HFFc6 (cell line): ENCODE measurements at places on chromosomes 7 and 10.
A peak's percentile ranks its signal among the peaks of the same experiment; 100 is the strongest.

DNA sequence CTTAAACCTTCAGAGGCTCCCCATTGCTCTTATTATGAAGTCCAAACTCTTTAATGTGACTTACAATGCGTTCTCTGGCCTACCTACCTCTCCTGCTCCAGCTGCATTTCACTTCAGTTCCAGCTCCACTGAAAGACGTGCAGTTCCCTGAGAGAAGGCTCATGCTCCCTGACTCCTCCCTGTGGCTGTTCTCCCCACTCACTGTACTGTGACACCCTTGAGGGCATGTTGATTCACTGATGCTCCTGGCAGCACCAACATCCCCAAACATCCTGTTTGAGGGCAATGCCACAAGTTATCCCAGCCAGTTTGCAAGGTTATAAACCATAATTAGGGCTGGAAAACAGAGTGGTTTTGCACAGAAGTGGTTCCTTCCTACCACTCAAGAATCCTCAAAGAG lies 111.2 kb downstream of the LSM5 start:
- no peak for DNase-seq

GRCh38 chr7:118109607-118110006 lies 74.4 kb upstream of the LSM8 start:
- DNase-seq = no peak

DNA sequence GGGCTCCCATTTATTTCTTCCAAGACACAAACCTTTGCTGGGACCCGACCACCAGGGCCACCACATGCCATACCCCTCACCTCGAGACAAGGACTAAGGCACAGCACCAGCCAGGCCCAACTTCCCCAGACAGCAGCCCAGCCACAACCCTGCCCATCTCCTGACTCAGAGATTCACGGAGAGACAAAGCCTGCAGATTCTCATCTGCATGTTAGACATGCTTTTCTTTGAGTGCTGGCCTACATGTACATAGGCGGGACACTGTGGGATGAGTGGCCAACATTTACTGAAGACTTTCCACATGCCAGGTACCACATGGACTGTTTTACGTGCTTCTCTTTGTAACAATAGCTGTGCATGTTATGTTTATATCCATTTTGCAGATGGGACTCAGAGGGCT lies 221.3 kb upstream of the ZMIZ1 start:
- DNase-seq = no peak

DNA sequence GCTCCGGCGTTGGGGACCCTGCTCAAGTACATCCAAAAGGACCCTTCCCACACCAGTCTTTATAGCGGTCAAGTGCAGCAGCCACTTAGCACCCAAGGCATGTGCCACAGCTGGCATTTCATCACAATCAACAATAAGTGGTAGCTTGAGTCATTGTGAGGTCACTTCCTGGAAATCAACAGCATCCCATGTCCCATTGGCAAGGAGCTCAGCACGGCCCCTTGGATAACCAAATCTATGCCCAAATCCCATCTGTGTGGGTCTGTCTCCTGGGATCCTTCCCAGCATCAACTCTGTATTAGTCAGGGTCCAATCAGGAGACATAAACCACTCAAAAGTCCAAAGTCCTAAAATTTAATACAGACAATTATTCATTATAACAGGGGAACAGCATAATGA lies 27.1 kb downstream of the MDH2 start:
- no peak for DNase-seq

DNA sequence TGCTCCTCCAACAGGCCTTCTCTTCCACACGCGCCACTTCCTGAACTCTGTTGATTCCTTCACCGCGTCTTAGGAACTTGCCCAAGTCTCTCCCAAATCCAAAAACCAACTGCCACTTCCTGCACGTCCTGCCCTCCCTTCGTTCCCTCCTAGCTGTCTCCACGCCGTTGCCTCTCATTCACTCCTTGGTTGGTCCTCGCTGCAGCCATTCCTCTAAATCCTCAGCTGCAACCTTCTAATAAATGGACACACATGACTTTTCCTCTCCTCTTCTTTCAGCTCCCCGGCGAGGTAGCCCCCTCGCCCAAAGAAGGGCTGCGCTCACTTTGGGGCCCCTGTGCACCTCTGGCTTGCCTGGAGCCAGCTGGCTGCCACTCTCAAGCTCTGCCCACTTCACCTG lies 110.2 kb downstream of the XRCC2 start:
- no peak for DNase-seq

DNA sequence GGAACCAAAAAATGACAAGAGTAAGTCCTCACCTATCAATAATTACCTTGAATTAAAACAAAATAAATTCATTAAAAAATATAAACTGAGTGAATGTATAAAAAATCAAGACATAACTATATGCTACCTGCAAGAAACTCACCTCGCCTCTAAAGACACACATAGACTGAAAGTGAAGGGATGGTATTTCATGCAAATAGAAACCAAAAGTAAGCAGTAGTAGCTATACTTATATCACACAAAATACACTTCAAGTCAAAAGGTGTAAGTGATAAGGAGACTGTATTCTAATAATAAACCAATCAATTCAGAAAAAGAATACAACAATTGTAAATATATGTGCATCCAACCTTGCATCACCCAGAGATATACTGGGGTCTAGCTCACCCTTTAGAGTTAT lies 332.6 kb downstream of the SH2D4B start:
- no peak for DNase-seq

DNA sequence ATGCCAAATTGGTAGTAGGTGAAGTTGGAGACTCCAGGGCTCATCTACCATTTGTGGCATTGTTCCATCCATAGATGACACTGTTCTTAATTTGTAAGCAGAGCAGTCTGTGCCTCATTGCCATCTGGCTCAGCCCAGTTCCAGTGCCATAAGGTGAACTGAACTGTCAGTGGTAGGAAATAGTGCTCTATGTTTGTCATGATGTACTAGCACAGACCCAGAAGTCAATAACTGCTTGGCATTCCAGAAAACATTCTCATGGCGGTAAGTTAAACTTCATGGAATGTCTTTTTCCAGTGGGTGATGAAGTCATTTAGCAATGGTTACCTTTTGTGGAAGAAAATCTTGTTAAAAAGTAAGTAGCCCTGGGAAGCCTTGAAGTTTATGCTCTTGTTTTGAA lies 302.7 kb downstream of the SUGCT start:
- peak; percentile 90 for DNase-seq

DNA sequence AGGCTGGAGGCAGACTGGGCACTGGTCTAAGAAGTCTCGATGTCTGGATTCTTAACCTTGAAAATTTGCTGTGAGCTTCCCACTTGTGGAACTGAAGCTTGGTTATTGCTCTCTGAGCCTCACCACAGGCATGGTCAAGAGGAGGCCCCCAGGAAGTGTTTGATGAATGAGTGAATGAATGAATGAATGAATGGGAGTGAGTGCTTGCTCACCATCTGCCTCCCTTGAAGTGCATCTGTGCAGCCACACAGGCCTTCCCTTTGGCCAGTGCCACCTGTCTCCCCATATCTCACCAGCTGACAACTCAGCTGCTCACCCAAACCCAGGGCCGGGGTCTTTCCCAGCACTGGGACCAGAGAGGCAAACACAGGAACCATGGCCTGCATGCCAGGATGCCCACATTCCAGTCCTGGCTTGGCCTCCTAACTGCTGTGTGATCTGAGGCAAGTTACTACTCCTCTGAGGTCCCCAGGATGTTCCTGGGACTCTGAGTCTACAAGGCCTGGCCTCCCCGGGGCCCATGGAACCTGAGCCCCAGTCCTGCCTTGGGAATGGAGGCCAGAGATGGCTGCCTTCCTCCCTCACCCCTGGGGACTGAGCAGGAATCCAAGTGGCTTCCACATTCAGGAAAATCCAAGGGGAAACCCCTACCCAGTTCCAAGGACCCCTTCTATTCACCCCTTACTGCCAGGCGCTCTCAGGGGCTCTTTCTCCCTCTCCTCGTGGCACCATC lies 51.4 kb upstream of the SLC29A3 start:
- no peak for DNase-seq

GRCh38 chr7:71769326-71769725 lies 637.4 kb downstream of the GALNT17 start:
- no peak for DNase-seq

- DNase-seq = no peak
Measured at GRCh38 chr10:78109210-78109609, 75.5 kb downstream of the RPS24 start.

GRCh38 chr10:3048119-3049019 lies 19.0 kb upstream of the PFKP start:
- peak; percentile 65 for DNase-seq

GRCh38 chr7:26584987-26585665 lies 279.3 kb downstream of the SKAP2 start:
- DNase-seq = no peak

GRCh38 chr7:149764481-149765398 lies 8.6 kb downstream of the ZNF467 start:
- DNase-seq = no peak

- DNase-seq = no peak
Measured at GRCh38 chr7:45071528-45071927, 17.2 kb downstream of the NACAD start.

GRCh38 chr10:11255796-11256444 lies 238.2 kb downstream of the CELF2 start:
- no peak for DNase-seq

DNA sequence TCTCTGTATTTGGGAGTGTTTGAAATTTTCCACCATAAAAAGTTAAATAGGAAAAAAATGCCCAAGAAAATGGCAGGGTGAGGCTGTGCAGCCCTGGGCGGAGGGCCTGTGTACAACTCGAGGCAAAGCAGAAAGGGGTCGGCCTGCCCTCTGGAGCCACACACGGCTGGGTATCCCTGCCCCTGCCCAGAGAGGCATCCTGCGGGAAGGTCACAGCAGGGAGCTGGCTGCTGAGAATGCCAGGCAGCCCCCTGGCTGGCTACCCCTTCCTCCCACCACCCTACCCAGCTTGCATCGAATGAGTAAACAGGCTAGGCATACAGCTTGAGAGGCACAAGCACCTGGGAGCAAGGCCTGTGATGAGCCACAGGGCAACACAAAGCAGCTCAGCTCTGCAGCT lies 46.1 kb downstream of the CAMK2B start:
- no peak for DNase-seq
